ENCODE measurements at places on chromosomes 13 and 19.
A peak's percentile ranks its signal among the peaks of the same experiment; 100 is the strongest.

- no peak overlapping the region for H3K27ac ChIP-seq
- H3K4me1 ChIP-seq, result peaks cover 14% of the 10 kb centered on the region
- no peaks in the 10 kb centered on the region for H3K27me3 ChIP-seq
- DNase-seq, result no peak
Observed at GRCh38 chr13:38862443-38862842, 128.2 kb downstream of the STOML3 start.

DNA sequence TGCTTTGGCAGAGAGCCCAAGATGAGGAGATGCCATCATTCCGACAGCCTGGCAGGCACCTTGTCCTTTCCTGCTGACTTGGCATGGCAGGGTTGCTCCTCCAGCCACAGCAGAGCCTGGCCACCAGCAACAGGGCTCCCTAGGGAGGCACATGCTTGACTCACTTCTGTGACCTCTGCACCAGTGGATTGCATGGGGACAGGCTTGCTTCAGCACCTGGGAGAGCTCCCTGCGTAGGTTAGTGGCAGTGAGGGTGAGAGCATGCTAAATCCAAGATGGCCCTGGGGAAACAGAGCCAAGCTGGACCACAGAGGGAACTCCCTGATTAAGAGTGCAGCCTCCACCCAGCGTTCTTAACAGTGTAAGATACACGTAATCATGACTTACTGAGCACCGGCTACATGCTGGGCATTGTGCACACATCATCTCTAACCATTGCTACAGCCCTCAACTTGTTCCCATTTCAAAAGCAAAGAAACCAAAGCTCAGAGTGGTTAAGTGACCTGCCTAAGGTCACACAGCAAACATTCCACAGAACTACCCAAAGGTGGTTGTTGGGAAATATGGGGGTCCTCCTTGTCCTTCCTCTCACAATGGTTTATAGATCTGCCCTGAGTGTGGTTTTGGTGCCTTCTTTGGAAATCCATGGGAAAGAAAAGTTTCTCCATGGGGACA lies 116.6 kb upstream of the UQCRFS1 start:
- H3K27ac ChIP-seq, result no peak overlapping the region
- no peaks in the 10 kb centered on the region for H3K4me1 ChIP-seq
- H3K4me3 ChIP-seq, result no peak overlapping the region
- peak; percentile 62 for DNase-seq
- peaks cover 14% of the 10 kb centered on the region for H3K27me3 ChIP-seq
- no peaks in the 10 kb centered on the region for H3K36me3 ChIP-seq

GRCh38 chr13:73532987-73533510 lies 474.2 kb downstream of the KLF5 start:
- H3K36me3 ChIP-seq, result no peaks in the 10 kb centered on the region
- H3K27me3 ChIP-seq, result no peaks in the 10 kb centered on the region
- H3K27ac ChIP-seq, result no peak overlapping the region
- H3K4me1 ChIP-seq, result peaks cover 18% of the 10 kb centered on the region
- no peak overlapping the region for H3K4me3 ChIP-seq

- peaks cover 16% of the 10 kb centered on the region for H3K4me1 ChIP-seq
- H3K27me3 ChIP-seq, result peaks cover 4% of the 10 kb centered on the region
- no peak overlapping the region for H3K4me3 ChIP-seq
- no peaks in the 10 kb centered on the region for H3K36me3 ChIP-seq
Observed at GRCh38 chr13:109875746-109876145, 89.4 kb upstream of the IRS2 start.
